ENCODE measurements at places on chromosomes 5 and 9. TPM values are rescaled to one million over a fixed set of nuclear protein-coding genes. Genes with fewer than 3 reads are reported as not detected.

GRCh38 chr9:3897631-3898030 is 371.8 kb upstream of the RFX3 start:
- no peak for DNase-seq

DNA sequence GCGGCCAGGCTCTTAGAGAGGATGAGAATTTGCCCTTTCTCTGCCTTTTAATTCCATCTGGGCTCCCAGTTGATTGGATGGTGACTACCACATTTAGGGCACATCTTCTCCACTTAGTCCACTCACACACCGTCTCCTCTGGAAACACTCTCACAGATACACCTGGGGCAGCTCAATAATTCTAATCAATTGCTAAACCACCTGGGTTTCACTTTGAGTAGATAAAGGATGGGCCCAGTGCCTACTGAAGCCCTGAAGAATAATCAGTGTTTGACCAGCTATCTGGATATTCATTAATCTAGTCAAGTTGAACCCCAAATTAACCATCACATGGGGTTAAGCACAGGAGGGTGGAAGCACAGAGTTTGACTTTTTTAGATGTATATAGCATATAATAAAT is 19.1 kb downstream of the MAN2A1 start:
- DNase-seq = no peak

GRCh38 chr5:40801771-40802562 is 3.8 kb upstream of the PRKAA1 start:
- DNase-seq = no peak

- no peak for DNase-seq
Measured at GRCh38 chr9:121302341-121302740, 34.4 kb downstream of the GSN start.

GRCh38 chr9:20197976-20198685 is 409.3 kb upstream of the SLC24A2 start:
- DNase-seq = no peak

Gene AMBP
- total RNA-seq = not detected

Gene BAAT
- not detected for total RNA-seq

GRCh38 chr5:1000329-1000728 is 8.3 kb upstream of the NKD2 start:
- DNase-seq = peak; percentile 23

Data from activated naive CD8-positive, alpha-beta T cell treated with anti-CD3 and anti-CD28 coated beads, Interleukin-2, amount 10 ng/mL, durations not matched to agents 7 days and 5 days (primary cell).